NCI-H526 (cell line): ENCODE measurements at places on chromosomes 6 and 20.

GRCh38 chr20:23050847-23051627, 1.6 kb upstream of the THBD start:
- peak; percentile 48 for DNase-seq

- DNase-seq = no peak
These were observed 948.4 kb upstream of the EYS start for GRCh38 chr6:66655420-66655819.

- no peak for DNase-seq
These were observed 806.6 kb downstream of the C6orf118 start for GRCh38 chr6:164502833-164503232.

DNA sequence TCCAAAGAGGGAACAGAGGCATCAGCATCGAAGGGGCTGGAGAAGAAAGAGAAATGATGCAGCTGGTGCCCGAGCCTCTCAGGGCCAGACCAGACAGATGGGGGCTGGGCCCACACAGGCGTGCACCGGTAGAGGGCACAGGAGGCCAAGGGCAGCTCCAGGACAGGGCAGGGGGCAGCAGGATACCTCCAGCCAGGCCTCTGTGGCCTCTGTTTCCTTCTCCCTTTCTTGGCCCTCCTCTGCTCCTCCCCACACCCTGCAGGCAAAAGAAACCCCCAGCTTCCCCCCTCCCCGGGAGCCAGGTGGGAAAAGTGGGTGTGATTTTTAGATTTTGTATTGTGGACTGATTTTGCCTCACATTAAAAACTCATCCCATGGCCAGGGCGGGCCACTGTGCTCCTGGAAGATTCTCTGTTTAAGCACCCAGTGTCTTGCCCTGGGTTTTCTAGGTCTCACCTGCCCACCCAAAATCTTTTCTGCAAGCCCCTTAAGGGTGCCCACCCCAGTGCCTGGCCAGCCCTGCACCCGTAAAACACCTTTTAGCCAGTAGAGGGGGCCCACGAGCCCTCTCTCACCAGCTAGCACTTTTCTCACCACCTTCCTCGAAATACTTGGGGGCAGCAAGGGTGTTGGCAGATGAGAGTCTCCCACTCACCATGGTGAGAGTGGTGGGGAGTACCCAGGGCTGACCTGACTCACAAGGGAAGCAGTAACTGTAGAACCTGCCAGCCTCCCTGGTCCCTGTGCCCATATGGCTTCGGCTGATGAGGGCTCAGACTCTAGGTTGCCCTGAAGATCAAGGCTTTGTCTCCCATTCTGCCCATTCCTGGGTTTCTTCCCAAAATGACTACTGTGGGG, 35.7 kb upstream of the ID1 start:
- DNase-seq = peak; percentile 64

- DNase-seq = peak; percentile 74
These were observed 41.1 kb upstream of the OSTM1 start for GRCh38 chr6:108115598-108116058.

GRCh38 chr20:21166801-21167200, 40.9 kb downstream of the KIZ start:
- no peak for DNase-seq

GRCh38 chr20:21715193-21715881, 9.9 kb downstream of the PAX1 start:
- DNase-seq = no peak
